ENCODE measurements at places on chromosomes 16 and 17. TPM values are rescaled to one million over a fixed set of nuclear protein-coding genes. Genes with fewer than 3 reads are reported as not detected.

PPY gene
- total RNA-seq = not detected

SYCE1L gene
- 4.2 TPM for total RNA-seq

SNX11 gene
- total RNA-seq = 15.0 TPM

EPN3 gene
- total RNA-seq = 21.9 TPM

GPR142 gene
- 0.98 TPM for total RNA-seq

GP2 gene
- total RNA-seq = not detected

NPIPA8 gene
- total RNA-seq = not detected

IRX6 gene
- total RNA-seq = 0.49 TPM

KRT36 gene
- not detected for total RNA-seq

PPP4C gene
- total RNA-seq = 60.4 TPM

FCSK gene
- total RNA-seq = 20.6 TPM

GRCh38 chr17:46814446-46814845 lies 4.0 kb downstream of the WNT3 start:
- no peak for DNase-seq

- no peak for DNase-seq
These were observed at the start of gene CCL3 for GRCh38 chr17:36089888-36090836. Gene CCL3, minus strand, starts transcription at chr17:36090143. Its CDS starts 85 bp downstream, at chr17:36090058.

DNA sequence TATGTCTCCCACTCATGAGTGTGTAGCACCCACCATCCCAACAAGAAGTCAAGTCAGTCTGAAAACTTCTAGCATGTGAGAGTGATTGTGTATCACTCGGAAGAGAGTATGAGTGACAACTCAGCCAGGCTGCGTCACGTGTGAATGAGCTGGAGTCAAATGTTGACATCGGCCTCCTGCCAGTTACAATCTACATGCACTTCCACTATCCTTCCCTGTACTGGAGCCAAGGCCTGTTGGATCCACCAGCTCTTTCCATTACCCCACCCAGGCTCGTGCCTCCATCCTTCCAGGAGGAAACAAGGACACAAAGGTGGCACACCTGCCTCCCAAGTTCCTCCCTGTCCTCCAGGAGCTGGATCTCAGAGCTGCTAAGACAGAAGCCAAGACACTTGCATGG lies 64.5 kb downstream of the ASIC2 start:
- DNase-seq = no peak

- DNase-seq = no peak
These were observed 116.2 kb upstream of the SDK2 start for GRCh38 chr17:73760439-73760758.

DNA sequence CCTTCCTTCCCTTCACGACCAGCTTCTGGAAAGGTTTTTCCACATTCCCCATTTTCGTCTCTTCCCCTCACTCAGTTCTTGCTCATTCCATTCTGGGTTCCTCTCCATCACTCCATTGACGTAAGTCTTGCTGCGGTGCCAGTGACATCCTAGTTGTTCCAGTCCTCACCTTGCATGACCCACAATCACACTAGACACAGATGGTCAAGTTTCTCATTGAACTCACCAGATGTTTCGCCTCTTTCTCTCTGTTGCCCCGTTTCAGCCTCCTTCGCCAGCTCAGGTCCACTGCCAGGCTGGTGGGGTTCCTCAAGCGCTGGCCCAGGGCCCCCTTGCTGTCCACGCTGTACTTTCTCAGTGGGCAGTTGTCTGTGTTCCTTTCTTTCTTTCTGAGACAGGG lies 43.4 kb downstream of the CCDC42 start:
- no peak for DNase-seq

GRCh38 chr17:3036800-3037199 lies 26.6 kb downstream of the OR1D5 start:
- no peak for DNase-seq

GRCh38 chr17:81960130-81960958 lies 643 bp downstream of the NOTUM start:
- no peak for DNase-seq

- DNase-seq = peak; percentile 29
These were observed 35.9 kb downstream of the TMEM11 start for GRCh38 chr17:21177854-21178600.

DNA sequence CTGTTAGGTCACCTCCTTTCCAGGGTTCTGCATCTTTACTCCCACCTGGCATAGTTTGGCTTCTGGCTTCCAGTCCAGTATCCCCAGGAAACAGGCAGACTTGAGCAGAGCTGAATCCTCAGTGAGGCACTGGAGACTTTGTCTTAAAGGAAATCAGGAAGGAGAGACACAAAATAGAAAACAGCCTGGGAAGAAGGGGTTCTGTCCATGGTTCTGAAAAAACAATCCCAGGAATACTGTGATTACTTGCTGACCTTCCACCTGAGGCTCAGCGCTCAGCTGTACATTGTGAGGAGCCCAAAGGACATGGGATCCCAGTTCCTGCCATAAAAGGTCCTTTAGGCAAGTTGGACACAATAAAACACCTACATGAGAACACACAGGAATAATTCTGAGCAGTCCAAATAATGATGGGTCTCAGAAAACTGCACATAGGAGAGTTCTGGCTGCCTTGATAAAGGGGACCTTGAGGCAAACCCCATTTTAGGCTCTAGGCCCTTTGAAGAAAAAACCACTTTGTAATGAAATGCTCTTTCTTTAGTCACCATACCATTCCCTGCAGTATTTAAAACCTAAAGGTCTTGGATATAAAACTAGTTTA lies 81.4 kb upstream of the CRHR1 start:
- DNase-seq = no peak

DNA sequence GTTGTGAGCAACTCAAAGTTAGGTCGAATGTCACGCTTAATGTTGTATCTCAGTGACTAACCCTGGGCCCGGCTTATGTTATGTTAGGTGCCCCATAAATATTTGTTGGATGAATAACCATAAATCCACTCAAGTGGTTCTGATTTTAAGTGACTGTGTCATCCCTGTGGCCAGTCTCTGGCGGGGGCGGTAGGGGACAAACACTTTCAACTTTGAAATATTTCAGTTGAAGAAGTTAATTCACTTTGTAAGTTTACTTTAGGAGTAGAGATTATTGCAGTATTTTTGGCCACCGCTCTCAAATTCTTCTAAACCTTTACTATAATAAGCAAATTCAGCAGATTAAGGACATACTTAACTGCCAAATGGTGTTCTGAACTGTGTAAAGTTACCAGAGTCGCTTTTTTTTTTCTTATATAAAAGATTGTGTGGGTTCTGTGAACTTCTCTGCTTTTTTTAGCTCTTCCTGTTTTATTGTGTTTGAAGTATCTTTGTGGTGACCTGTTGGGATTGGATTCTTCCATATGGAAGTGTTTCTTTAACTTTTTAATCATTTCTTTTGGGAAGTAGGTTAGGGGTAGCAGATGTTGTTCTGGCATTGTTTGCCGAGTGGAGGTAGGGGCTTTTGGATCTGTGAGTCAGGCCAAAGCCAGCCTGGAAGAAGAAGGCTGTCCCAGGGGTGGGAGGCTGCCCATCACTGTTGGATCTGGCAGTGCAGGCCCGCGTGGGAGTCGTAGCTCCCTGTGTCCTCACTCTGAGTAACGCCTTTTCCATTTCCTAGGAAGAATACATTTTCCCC lies 61.4 kb upstream of the TBX2 start:
- DNase-seq = no peak

- no peak for DNase-seq
These were observed 313.0 kb downstream of the SEC14L1 start for GRCh38 chr17:77453613-77454241.

GRCh38 chr17:50517504-50518383 lies 9.5 kb downstream of the MYCBPAP start:
- DNase-seq = no peak

DNA sequence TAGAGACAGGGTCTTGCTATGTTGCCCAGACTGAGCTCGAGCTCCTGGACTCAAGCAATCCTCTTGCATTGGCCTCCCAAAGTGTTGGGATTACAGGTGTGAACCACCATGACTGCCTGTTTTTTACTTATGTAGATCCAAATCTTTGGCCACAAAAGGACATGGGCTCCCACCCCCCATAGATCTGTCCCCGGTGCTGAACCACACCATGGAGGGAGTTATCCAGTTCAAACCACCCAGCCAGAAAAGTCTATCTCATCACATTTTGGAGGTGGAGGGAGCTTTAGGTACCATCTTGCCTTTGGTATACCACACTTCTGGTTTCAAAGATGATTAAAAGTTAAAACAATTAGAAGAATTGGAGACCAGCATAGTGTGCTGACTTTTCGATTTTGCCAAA lies 26.2 kb downstream of the SHISA9 start:
- DNase-seq = no peak

- no peak for DNase-seq
These were observed 12.7 kb upstream of the SSTR2 start for GRCh38 chr17:73151916-73152632.

DNA sequence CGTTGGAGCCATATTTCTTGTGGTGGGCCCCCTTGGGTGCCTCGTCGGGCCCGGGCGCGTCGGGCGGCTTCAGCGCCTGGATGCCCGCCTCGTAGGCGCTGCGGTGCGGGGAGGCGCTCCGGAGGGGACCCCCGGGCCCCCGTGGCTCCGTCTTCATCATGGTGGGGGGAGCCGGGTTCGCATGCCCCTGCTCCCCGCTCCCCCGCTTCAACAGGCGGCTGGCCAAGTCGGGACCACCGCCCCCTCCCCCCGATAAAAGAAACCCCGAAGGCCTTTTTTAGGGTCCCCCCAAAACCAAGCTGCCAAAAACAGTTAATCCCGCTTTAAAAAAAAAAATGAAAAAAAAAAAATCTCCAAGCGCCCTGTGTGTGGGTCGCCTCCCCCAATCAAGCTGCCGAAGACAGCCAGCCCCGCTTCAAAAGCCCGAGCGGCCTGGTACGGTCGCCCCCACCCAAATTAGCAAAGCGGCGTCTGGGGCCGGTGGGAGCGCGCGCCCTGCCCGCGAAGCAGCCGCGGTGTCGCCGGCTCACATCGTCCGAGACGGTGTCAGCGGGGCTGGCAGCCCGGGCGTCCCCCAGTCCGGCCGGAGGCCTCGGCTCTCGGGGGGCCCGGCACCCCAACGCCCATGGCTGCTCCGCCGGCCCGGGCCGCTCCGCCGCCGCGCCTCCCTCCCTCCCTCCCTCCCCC lies at the start of gene PPP1R9B:
Gene PPP1R9B, minus strand, starts transcription at position 324 of the 687 bp plus-strand sequence. Its CDS starts 164 bp downstream, at position 160.
- no peak for DNase-seq

DNA sequence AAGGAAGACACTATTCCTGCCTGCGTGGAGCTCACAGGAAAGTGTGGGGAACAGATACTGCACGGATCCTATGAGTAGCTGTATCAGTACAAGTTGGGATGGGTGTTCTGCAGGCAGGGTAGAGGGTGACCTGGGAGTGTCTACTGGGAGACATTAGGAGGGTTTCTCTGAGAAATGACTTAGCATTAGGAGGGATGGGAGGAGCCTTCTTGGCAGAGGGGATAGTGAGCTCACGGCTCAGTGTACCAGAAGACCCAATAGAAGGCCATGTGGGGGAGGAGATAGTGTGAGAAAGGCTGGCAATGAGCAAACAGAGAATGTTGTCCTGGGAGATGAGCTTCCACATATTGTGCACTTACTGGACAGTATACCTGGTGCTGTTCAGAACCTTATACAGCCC lies 109.1 kb downstream of the MSI2 start:
- no peak for DNase-seq

- DNase-seq = no peak
These were observed 38.9 kb downstream of the KANSL1 start for GRCh38 chr17:46154151-46154816.

DNA sequence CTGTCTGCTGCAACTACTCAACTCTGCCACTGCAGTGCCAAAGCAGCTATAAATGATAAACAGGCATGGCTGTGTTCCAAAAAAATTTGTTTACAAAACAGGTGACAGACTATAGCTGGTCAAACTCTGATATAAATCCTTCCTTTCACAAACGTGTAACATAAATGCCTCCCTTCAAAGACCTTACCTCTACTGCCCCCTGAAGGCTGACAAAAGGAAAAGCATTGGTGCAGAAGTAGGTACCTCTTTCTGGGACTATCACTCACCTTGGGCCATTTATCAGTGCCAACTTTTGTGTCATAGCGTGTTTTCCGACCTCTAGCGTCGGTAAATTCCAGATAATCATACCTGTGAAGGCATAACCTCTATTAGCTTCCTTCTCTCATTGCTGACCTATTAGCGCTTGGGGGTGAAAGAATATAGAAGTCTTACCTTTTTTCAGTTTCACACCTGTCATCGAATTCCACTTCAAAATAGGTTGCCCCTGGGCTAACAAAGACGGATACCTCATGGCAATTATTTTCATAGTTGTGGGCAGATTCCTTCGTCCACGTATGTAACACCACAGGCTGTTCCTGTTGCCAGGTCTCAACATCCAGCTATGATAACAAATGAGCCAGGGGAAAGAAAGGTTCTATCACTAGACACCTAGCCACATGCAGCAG lies 67.9 kb downstream of the ZZEF1 start:
- DNase-seq = no peak

- no peak for DNase-seq
These were observed 201.5 kb upstream of the CACNG5 start for GRCh38 chr17:66633317-66633965.

DNA sequence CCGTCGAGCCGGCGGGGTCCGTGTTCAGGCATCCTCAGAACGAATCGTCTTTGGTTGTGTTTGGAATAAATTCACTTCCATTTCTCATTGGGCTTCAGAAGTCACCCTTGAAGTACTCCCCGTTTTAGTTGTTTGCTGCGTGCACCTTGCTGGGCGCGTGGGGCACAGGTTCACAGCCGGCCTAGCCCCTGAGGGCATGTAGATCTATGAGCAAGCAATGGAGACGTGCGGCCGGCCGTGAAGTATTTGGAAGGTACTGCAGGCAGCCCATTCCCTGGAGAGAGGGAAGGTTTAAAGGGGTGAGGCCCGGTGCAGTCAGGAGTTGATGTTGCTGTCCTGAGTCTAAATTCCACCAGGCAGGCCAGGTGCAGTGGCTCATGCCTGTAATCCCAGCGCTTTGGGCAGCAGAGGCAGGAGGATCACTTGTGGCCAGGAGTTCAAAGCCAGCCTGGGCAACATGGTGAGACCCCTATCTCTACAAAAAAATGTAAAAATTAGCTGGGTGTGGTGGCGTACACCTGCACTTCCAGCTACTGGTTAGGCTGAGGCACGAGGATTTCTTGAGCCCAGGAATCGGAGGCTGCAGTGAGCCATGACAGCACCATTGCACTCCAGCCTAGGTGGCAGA lies 714 bp downstream of the ACSF3 start:
- no peak for DNase-seq

- DNase-seq = no peak
These were observed 115.6 kb downstream of the GNAO1 start for GRCh38 chr16:56306690-56307533.

- DNase-seq = no peak
These were observed 465.9 kb upstream of the ERCC4 start for GRCh38 chr16:13453938-13454553.

Data from vagina (tissue), 2 donors.